HS-5 (cell line): ENCODE measurements at places on chromosomes 3 and 15.
A peak's percentile ranks its signal among the peaks of the same experiment; 100 is the strongest.

DNA sequence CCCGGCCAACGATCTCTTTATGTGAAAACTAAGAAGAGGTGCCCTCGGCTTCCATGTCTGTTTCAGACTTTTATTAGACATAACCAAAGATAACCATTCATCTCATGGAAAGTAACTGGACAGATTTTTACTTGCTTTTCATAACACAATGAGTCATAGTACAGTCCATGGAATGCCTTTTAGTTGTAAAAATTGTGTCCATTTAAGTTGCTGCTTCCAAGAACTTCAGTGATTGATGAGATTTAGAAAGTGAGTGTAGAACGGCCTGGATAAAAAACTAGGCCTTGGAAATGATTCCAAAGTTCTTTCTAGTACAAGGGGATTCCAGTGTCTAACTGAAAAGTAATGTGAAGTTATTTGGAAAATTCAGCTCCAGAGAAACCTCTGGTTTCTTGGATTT, 10.8 kb downstream of the EIF2AK4 start:
- DNase-seq: no peak

- no peak for DNase-seq
Observed at GRCh38 chr15:94924971-94925598, 693.7 kb downstream of the MCTP2 start.

GRCh38 chr3:151425627-151426340, 35.1 kb downstream of the IGSF10 start:
- DNase-seq: no peak

- DNase-seq: peak; percentile 14
Observed at GRCh38 chr3:184636741-184637316, 75.0 kb downstream of the MAGEF1 start.

GRCh38 chr15:58484791-58485600, 53.2 kb downstream of the LIPC start:
- DNase-seq: no peak

DNA sequence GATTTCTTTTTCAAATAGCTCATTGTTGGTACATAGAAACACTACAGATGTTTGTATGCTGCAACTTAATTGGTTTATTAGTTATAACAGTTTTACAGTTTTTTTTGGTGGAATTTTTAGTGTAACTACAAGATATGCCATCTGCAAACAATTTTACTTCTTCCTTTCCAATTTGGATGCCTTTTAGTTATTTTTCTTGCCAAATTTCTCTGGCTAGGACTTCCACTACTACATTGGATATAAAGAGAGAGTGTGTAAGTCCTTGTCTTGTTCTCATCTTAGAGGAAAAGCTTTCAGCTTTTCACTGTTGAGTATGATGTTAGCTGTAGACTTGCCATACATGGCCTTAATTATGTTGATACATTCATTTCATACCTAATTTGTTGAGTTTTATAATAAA, 143.6 kb upstream of the EOMES start:
- DNase-seq: no peak

DNA sequence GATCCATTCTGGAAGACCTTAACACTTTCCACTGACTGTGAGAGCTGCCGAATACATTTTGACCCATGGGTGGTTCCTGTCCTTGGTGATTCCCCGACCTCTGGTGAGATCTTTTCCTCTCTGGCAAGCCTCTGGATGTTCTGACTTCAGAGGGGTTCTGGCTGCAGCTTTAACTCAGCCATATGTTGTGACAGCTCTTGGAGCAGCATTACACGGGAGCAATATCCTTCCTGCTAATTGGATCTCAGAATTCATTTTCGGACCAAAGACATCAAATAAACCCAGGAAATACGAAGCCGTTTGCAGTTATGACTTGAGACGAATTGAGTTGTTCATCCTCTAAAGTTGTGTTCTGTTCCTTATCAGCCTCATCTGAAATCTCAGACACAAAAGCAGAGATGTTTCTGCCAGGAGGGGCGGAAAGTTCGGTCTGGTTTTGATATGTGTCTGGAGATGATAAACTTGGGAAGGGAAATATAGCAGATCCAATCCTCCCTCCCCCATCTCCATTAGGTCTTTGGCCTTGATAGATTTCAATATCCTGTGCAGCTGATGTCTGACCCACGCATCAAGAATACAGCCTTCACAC, 10.0 kb downstream of the TMEM158 start:
- no peak for DNase-seq

DNA sequence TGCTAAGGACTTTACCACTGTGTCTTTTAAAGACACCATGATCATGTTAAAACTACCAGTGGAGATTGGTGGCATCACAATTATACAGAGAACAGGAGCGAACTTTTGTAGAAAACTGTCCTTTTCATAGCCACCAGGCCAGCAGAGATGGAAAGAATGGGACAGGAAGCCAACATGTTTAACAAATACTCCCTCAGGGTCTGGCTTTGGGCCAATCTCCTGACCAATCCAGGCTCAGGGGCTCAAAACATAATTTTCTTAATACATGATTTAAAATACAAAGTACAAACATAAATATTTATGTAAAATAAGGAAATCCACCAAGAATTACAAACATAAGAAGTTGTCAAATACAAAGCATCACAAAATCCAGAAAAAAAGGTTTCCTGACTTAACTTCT, 266.0 kb downstream of the VPS13C start:
- no peak for DNase-seq

DNA sequence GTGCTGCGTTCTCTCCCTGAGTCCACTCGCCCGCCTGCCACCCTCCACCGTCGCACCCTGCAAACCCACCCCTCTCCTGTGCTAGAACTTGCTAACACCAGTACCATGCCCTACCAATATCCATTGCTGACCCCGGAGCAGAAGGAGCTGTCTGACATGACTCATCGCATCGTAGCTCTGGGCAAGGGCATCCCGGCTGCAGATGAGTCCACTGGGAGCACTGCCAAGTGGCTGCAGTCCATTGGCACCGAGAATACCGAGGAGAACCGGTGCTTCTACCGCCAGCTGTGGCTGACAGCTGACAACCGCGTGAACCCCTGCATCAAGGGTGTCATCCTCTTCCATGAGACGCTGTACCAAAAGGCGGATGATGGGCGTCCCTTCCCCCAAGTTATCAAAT, 4.9 kb upstream of the ALAS1 start:
- no peak for DNase-seq

DNA sequence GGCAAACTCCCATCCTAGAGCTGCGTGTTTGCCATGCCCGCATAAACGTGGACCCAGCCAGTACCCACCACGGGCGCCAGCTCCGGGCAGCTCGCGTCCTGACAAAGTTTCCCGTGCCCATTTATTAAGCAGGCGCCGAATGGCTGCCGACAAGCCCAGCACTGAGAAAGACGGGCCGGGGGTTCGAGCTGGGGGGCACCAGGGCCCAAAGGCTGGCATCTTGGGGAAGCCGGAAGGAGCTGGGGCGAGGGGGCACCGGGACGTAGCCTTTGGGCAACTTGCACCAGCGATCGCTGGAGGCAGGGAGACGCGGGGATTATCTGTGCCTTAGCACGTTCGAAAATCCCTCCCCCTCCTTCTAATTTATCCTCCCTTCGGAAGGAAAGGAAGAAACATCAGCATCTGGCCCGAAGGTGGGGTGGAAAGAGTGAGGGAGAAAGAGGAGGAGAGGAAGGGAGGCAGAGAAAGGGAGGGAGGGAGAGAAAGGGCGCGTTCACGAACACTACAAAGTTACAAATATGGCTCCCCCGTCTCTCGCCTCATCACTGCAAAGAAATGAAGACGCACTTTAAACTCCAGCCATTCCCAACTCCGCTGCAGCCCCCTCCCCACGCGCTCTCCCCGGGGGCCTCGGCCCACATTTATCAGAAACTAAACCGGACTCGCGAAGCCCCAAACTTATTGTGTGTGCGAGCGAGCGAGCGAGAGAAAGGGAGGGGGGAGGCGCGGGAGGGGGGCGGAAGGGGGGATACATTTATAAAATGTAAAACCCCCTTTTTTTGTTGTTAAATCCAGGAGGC, 1.0 kb downstream of the ANP32A start:
- DNase-seq: no peak

GRCh38 chr15:40878785-40879184, 4.8 kb upstream of the RHOV start:
- no peak for DNase-seq

DNA sequence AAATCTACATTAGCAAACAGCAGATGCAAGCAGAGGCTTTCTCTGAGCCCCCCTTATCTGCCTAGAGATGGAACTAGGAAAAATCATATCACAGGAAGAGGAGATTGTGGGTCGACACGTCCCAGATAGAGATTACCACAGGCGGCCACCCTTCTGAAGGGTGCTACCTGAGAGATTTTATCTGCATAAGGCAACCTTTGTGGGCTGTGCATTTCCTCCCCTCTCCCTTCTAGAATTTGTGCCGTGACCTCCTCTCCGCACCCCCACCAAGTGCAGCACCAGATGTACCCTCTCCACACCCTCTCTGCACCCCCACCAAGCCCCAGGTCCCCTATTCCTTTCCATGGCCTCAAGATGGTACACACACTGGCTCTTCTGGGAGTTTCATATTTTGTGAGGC, 27.4 kb downstream of the METTL6 start:
- no peak for DNase-seq

GRCh38 chr3:52243791-52244628, 1.5 kb upstream of the PPM1M start:
- DNase-seq: no peak

DNA sequence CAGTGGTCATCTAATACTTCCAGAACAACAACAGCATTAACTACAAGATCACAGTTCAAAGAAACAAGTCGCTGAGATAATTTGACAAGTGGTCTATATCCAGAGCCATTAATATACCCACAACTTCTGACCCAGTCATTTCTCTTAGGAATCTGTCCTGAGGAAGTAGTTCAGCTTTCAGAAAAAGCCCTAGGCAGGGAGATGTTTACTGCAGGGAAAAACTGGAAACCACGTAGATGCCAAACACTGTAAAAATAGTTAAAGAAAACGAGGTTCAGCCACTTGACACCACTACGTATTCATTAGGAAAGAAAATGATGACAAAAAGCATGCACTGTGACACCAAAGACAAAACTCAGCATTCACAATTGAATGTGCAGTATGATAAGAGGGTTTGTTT, 22.3 kb upstream of the CDCP1 start:
- DNase-seq: no peak

DNA sequence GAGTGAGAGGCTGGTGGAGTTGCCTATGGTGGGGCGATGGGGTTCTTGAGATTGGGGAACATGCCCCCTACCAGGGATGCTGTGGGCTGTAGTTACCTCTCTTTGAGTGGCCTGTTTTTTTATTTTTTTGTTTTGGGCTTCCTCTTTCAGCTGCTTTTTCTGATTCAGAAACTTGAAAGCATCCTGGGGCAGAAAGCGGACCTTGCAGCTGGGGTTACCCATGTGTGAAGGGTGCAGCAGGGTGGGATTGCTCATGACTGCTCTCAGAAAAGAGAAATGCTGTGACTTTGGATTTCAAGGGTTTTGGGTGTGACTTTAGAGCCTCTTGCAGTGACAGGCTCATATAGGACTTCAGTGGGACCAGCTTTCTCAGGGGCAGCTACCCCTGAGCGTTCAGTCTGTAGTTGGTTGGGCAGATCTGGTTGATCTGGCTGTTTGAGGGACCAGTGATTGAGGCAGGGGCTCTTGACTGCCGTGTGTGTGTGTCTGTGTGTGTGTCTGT, 1.8 kb downstream of the LIMD1 start:
- DNase-seq: no peak

- no peak for DNase-seq
Observed at GRCh38 chr15:85297537-85297936, 82.9 kb upstream of the AKAP13 start.

GRCh38 chr15:36501063-36501678, 78.3 kb upstream of the CDIN1 start:
- DNase-seq: peak; percentile 40

GRCh38 chr3:175502155-175502554, 643.0 kb downstream of the NAALADL2 start:
- no peak for DNase-seq

- no peak for DNase-seq
Observed at GRCh38 chr3:169008776-169009358, 654.6 kb downstream of the MECOM start.

DNA sequence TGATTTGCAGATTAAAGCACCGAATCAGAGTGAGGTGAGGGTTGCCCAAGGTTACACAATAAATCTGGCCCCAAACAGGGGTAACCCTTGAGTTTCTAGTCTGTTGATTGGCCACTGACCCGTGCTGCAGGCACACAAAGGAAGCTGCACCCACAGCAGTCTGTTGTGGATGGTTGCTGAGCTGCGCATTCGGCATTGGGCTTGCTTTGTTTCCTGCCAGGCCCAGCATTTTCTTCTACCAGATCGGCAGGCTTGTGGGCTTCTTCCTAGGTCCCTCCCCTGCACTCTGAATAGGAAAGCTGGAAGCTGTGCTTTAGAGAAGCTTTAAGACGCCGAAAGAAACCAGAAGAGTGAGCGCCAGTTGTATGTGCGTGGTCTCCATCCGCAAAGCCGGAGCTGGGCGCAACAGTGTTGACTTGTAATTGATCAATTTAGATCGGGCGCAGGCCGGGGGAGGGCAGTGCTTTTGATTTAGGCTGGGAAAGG, 12.1 kb downstream of the B3GNT5 start:
- DNase-seq: no peak

- no peak for DNase-seq
Observed at GRCh38 chr3:126811530-126811929, 107.5 kb downstream of the CHCHD6 start.

DNA sequence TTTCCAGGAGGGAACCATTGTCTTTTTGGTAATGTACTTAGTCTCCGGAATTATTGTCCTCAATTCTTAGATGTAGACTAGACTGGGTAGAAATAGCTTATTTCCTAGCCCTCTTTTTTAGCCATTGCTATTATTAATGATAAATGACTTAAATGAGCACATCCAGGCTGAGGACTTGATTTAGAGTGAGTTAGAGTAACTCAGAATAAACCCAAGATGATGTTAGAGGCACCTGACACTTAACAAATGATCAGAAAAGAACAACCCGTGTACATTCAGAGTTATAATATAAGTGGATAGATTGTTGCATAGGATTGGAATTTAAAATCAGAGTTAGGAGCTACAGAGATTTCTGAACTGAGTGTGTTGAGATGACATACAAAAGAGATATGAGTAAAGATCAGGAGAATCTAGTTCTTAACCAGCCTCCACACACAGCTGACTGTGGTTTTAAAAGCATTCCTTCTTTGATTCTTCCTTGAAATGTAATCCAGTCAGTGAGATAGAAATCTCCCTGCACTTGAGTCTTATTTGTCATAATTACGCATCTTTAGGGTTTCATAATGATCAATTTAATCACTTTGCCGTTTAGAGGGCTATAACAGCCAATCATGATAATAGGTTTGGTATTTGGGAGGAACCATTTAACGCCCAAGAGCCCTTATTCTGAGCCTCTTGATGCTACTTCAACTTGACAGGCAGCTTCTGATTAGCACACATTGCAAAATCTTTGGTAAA, 366.5 kb downstream of the GAP43 start:
- peak; percentile 87 for DNase-seq

DNA sequence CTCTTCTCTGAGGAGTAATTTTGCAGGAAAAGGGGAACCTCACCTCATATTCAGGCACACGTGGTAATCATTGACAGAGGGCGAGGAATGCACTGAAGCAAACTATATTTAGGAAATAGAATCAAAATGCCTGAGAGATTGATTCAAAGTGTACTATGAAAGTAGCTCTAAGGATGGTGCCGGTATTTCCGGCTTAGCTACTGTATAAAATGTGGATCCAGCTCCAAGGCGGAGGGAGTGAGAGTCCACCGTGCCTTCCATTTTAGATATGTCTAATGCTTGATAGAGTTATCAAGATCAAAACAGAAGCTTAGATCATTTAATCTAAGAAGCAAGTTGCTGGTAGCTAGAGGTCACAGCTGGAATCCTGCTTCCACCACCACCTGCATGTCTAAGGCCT, 33.0 kb downstream of the GOLIM4 start:
- no peak for DNase-seq

GRCh38 chr3:113070072-113070640, 79.4 kb downstream of the GTPBP8 start:
- DNase-seq: no peak

- no peak for DNase-seq
Observed at GRCh38 chr3:110733045-110733444, 338.6 kb upstream of the NECTIN3 start.
